ENCODE measurements at places on chromosomes 1 and 21.

- DNase-seq, result peak; percentile 6
These were observed 215.3 kb downstream of the BRINP2 start for GRCh38 chr1:177385760-177386698.

- DNase-seq, result no peak
These were observed 51.7 kb downstream of the CASZ1 start for GRCh38 chr1:10744654-10745238.

- DNase-seq, result no peak
These were observed 176.2 kb upstream of the PRMT6 start for GRCh38 chr1:106880226-106880625.

- DNase-seq, result no peak
These were observed 141.4 kb upstream of the BEND5 start for GRCh38 chr1:48917901-48918603.

DNA sequence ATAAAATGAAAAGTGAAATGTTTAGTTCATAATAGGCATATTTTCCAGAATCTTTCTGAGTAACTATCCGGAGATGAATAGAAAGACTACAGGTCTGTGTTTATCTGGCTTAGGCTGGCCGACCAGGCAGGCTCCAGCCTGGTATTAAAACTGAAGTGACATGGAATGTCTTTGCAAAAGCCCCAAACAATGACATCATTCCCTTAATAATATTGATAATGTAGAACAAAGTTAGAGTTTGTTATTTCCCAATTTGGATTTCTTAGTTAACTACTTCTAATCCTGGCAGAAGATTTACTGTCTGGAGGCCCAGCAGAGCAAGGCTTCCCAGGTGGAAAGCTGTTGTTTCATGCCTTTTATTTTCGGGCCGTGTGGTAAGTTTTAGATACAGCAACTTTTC, 207.7 kb downstream of the GREM2 start:
- no peak for DNase-seq

DNA sequence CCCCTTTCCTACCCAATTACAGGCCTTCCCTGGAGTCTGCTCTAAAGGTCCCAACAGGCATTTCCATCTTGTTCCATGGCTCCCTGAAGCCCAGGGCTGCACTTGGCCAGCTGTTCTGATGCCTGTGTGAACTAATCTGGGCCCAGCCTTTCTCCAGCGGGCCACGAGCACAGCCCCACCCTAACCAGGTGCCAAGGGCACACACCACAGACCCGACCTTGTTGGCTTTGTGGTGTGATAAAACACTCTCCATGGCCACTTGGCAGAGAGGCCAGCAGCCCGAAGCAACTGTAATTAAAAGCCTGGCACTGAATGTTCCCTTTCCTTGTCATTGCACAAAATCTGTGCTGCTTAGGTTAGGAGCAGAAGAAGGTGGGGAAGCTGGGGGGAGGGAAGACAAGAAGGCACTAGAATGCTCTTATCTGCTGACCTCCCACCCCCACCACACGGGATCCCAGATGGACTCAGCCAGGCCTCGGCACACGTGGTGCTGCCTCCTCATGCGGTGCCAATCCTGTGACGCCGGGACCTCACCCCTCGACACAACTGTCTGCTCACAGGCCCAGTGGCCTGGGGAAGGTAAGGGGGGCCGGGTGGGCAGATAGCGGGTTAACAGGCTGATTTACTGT, 9.9 kb downstream of the HCRTR1 start:
- DNase-seq, result no peak

GRCh38 chr1:198950036-198950435, 311.2 kb downstream of the PTPRC start:
- no peak for DNase-seq

DNA sequence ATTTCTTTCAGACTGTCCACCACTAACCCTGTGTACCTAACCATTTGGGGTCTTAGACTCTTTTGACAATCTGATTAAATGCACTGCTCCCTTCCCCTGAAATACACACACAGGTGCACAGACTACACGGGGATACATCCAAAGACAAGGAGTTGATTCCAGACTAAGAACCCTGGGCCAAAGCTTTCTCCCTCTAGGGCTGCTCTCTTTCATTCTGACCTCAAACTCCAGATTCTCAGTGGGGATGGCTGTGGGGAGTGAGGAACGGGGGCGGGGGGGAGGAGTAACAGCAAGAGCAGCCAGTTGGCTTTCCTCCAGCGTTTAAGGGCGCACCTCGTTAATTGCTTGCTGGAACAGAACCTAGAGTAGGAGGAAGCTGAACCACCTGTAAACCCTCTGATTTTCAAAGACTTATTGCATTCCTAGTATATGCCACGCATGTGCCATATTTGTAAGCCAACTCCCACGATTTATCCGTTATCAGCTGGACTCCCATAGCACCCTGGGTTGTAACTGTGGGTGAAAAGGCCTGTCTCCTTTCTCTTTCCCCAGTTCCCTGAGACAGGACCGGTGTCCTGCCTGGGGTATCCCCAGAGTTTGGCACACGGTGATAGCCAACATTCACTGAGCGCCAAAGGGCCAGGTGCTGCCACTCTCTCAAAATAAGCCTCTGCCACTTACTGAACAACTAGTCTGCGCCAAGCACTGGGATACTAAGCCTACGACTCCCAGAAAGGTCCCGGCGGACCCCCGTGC, 920 bp downstream of the MTHFR start:
- DNase-seq, result peak; percentile 20

- DNase-seq, result peak; percentile 82
These were observed 3.7 kb upstream of the SDE2 start for GRCh38 chr1:226002667-226003501.

- peak; percentile 44 for DNase-seq
These were observed 742 bp downstream of the P3H1 start for GRCh38 chr1:42765832-42766740.

- DNase-seq, result no peak
These were observed 3.5 kb upstream of the PHC2 start for GRCh38 chr1:33434363-33434750.

DNA sequence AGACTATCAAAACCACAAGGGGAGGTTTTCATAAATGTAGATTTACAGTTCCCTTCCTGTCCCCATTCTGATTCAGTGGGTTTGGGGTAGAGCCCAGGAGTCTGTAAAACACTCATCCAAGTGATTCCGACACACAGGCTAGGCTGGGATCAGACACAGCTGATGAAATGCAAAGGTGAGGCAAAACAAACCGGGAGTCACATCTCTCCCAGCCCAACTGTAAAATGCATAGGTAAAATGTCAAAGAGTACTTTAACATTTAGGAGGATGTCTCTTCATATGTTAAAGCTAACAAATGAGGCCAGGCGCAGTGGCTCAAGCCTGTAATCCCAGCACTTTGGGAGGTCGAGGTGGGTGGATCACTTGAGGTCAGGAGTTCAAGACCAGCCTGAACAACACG, 45.0 kb downstream of the ZNF281 start:
- no peak for DNase-seq

DNA sequence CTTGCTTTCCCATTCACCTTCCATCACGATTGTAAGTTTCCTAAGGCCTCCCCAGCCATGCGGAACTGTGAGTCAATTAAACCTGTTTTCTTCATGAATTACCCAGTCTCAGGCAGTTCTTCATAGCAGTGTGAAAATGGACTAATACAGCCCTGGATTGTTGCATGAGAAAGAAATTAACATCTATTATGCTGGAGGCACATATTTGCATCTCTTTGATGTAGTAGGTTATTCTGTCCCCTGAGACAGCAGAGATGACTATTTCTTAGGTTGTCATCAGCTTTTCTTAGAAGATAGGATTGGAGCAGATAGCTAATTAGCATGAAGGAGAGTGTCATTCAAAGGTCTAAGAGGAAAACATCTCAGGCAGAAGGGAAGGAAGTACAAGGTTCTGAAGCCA, 166.2 kb downstream of the OMA1 start:
- DNase-seq, result no peak

Measured in NCI-H2227 treated with DMSO at 0.1 percent for 48 hours (cell line).